ENCODE measurements at places on chromosomes 7 and 10.

DNA sequence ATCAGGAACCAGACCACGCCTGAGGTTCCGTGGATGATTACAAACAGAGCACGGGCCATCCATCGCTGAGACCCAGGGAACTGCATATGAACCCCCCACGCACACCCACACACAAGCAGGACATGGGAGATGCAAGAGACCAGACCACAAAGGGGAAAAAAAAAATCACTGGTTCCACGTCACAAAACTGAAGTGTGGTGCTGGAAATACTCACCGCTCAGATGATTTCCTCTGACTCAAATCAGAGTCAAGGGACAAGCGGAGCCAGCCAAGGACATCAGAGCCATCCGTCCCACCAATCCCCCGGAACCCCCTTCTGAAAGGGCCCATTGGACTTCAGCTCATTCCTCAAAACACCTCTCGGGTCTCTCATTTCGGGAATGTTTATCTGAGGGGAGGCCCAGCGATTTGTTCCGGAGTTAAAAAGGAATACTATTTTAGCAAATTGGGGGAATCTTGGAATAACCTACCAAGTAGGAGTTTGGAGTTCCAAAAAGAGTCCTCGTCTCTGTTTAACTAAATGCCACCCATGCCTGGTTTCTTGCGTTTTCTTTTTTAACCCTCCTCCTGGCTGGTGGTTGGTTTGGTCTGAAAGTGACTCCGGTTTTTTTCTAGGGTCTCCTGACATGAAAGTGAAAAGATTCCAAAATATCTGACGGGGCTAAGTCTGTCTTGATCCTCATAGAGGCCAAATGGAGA, 15.0 kb downstream of the SNX8 start:
- DNase-seq: no peak

DNA sequence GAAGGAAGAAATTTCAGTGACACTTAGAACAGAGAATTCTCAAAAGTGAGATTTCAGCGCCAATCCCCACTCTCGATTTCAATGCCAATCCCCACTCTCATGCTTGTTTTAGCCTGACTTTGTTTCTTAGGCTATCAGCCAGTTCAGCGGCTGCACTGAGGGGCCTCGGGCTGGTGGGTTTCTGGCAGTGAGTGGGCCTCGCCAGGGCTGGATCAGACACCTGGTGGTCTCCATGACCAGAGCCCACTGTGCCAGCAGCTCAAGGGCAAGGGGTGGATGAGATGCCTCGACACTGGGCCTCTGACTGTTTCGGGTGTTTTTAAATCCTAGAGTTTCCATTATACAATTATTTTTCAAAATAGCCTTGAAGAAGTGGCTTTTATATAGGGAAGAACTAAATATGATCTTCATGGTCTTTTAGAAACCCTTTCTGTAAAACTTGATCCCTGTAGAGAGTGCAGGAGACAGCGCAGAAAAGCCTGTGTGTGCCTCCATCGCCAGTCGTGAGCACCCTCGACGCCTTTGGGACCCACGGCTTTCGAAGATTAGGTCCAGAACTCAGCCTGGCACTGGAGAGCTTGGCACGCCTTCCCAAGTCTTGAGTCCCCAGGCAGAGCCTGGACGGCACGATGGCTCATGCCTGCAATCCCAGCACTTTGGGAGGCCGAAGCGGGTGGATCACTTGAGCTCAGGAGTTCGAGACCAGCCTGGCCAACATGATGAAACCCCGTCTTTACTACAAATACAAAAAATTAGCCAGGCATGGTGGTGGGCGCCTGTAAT, 76.2 kb downstream of the INPP5A start:
- DNase-seq: no peak

DNA sequence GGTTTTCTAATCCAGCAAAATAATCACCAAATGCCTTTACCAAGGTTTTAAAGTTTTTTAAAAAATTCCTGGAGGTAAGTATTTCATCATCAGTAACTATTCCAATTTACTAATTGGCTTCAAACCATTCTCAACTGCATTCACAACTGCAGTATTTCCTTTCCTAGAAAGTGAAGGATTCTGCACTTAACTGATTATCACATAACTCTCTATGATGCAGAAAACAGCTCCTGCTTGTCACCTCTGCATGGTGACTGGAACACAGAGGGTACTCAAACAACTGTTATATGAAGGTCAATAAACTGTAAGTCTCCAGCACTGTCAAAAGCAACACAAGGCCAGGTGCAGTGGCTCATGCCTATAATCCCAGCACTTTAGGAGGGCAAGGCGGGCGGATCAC, 42.6 kb downstream of the SRPK2 start:
- no peak for DNase-seq

DNA sequence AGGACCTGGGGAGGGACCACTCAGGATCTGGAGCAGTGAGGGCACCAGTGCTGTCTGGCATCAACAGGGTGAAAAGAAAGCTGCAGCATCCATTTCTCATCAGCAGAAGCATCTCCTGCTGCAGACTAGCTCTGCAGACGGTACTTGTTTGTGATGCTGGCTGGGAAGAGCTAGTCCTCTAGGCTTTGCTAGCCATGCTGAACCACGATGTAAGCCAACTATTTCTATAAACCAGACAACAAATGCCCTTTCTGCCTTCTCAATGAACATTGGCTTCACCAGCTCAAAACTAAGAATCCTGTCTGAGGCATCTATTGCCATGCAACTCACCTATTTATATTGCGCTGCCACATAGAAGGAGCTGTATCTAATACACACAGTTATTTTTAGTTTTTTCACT, 65.6 kb downstream of the CTTNBP2 start:
- DNase-seq: no peak

- DNase-seq: no peak
Measured at GRCh38 chr10:83932245-83932644, 207.1 kb upstream of the GHITM start.

DNA sequence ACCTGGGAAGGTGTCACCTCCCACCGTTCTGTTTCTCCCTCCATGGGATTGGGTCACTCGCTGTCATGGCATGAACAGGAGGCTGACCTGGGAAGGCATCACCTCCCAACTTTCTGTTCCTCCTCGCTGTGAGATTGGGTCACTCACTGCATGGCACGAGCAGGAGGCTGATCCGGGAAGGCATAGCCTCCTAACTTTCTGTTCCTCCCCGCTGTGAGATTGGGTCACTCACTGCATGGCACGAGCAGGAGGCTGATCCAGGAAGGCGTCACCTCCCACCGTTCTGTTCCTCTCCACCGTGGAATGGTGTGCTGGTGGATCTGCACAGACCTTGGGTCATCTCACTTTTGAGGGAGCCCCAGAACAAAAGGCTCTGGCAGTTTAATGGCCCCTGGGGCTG, 239.2 kb upstream of the PRKCQ start:
- no peak for DNase-seq

DNA sequence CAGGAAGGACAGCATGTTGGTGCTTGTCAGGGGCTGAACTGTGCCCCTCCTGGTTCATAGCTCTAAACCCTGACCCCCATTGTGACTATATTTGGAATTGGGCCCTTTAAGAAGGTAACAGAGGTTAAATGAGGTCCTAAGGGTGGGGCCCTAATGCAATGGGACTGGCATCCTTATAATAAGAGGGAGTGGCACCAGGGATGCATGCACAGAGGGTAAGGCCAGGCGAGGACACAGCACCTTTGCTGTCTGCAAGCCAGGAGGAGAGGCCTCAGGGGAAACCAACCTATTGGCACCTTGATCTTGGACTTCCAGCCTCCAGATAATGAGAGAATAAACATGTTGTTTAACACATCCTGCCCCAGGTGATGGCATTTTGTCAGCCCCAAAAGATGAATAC, 61.3 kb upstream of the EBF3 start:
- no peak for DNase-seq

DNA sequence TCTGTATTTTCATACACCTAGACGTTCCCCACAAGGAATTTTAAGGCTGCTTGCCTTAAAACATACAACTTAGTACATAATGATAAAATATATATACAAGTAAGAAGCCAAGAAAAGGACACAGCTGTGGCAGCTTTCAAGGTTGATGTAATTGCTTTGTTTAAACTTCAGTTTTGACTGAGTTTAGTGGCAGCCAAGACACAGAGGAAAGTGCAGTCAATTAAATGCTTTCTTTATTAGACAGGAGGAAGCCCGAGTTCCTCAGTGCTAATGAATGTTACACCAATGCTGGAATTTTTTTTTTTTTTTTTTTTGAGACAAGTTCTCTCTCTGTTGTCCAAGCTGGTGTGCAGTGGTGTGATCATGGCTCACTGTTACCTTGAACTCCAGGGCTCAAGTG, 11.2 kb upstream of the STK31 start:
- DNase-seq: no peak

- DNase-seq: no peak
Measured at GRCh38 chr7:135178364-135178763, 7.9 kb upstream of the CYREN start.

DNA sequence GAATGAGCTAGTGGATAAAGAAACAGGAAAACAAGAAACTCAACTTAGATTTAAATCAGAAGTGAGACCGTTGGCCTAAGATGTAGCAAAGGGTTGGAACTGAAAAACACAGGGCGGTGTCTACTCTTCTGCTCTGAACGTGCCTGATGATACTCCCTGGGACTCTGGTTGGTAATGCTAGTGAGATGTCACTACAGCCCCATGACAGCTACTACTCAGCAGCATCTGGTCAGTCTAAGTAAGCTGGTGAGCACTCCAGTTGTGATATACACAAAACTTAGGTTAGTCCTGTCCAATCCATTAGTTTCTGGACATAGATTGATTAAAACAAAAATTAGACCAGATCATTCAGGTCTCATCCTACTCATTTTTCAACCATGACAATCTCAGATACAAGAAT, 15.4 kb downstream of the MYPN start:
- DNase-seq: no peak

- no peak for DNase-seq
Measured at GRCh38 chr10:103632247-103632642, 138.7 kb downstream of the NEURL1 start.

- no peak for DNase-seq
Measured at GRCh38 chr10:44307691-44308090, 77.2 kb downstream of the CXCL12 start.

DNA sequence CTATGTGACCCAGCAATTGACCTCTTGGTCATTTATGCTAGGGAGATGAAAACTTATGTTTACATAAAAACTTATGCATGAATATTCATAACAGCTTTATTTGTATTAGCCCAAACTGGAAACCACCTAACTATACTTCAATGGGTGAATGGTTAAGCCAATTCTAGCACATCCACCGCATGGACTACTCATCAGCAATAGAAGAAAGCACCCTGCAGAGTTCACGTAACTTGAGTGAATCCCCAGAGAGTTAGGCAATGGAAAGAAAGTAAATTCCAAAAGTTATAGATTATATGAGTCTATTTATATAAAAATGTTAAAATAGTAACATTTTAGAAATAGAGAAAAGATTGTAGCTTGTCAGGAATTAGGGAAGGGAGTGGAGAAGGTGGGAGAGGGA, 60.2 kb upstream of the NRG3 start:
- DNase-seq: no peak

GRCh38 chr10:128187788-128188185, 61.6 kb upstream of the MKI67 start:
- DNase-seq: no peak

DNA sequence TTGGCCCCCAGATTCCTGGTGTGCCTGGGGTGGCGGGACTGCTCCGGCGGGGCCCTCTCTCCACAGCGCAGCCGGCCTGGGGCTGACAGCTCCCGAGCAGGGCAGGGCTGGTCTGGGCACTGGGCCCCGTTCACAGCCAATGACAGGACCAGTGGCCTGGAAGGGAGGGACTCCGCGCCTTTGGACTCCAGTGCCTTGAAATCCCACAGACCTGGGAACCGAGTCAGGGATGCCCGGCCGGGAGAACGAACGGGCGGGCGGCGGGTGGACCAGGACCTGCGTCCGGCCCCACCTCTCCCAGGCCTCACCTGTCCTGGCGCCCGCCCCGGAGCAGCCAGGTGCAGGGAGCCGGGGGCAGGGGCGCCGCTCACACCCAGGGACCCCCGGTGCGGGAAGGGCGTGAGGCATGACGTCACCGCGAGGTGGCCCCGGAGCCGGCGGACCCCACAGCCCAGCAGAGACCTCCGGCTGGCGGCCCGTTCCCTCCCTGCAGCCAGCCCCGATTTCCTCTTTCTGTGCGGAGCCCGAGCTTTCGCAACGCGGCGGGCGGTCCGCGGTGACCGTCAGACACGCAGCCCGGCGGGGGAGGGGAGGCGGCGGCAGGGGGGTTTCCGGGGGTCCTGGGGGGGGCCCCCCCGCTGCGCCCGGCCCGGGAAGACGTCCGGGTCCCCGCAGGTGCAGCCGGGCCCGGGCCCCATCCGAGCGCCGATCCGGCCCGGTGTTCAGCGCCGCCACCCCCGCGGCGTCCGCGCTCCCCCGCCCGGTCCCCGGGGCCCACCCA, 743 bp downstream of the ADAP1 start:
- DNase-seq: no peak

GRCh38 chr10:71383972-71384687, 12.6 kb upstream of the CDH23 start:
- DNase-seq: peak; percentile 43

DNA sequence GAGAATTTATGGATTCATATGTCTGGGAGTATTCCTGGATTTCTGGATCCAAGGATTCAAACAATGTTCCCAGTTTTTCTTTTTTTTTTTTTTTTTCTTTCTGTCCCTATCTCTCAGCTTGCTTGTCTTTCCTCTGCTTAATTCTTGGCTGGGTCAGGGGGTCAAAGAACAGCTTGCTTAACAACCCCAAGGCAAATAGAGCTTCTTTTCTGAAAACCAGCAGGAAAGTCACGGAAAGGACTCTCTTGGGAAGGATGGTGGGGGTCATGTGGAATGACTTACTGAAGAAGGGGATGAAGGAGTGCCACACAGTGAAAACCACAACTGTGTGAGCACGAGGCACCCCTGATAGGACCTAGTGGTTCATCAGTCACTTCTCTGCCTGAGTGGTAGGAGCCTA, 36.1 kb downstream of the GRK5 start:
- DNase-seq: no peak

DNA sequence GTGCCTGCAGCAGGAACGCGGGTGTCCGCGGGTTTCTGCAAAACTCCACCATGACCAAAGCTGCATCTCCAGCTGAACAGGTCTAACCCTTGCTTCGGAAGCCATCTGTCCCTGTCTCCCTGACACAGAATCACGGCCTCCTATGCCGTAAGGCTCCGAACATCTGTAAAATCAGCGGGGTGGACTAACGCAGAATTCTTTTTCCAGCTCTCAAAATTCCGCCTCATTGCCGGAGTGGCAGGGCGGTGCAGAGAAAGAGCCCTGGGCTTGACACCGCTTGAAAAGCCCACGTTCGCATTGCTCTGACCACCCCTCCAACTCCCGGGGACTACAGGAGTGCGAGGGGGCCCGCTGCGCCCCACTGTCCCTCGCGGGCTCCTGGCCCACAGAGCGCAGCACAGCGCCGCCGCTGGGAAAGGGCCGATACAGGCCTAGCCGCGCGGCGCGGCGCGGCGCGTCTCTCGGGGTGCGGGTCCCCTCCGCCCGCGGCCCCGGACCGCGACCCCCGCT, 409 bp downstream of the DNMBP start:
- no peak for DNase-seq

DNA sequence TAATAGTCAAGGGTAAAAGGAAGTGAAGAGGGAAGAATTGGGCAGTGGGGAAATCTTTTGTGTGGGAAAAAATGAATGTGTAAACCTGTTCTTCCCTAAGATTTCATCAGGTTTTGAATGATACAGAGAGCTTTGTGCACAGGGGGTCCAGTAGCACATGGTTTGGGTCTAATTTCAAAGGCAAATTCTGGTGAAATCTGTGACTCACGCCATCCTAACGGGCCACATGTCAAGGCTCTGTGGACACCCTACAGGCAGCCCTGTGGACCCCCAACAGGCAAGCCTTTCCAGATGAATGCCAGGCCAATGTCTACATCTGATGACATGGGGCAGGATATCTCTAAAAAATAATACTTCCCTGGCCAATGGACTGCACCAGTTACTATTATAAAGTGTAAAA, 309.8 kb downstream of the PARD3 start:
- DNase-seq: no peak

GRCh38 chr7:1729773-1730172, 59.7 kb downstream of the ELFN1 start:
- no peak for DNase-seq

All from NT2/D1 (cell line).